ENCODE measurements at places on chromosomes 3 and 15.

- DNase-seq: no peak
Measured at GRCh38 chr15:66780172-66780972, 78.3 kb downstream of the SMAD6 start.

- DNase-seq: no peak
Measured at GRCh38 chr15:66936109-66936860, 129.1 kb upstream of the SMAD3 start.

- DNase-seq: no peak
Measured at GRCh38 chr15:81113861-81114291, 20.2 kb upstream of the CFAP161 start.

GRCh38 chr3:149480326-149481017, 6.0 kb downstream of the TM4SF4 start:
- peak; percentile 11 for DNase-seq

- no peak for DNase-seq
Measured at GRCh38 chr3:123781571-123782275, 102.4 kb downstream of the MYLK start.

- no peak for DNase-seq
Measured at GRCh38 chr3:16073203-16073602, 101.3 kb upstream of the GALNT15 start.

DNA sequence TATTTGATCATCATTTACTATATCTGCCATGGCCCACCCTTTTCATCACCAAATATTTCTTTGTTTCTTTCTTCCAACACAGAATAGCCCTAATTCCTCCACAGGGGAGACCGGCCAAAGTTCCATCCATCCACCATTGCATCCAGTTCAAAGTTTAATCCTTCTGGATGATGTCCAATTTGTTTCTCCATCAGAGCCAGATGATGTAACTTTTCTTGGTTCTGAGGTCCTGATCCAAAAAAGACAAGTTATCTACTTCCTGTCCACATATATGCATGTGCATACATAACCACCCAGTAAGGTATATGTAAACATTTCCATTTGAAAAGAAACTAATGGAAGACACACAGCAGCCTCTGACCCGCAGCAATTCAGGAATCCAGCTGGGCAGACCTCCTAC, 237.3 kb downstream of the SHOX2 start:
- DNase-seq: no peak

DNA sequence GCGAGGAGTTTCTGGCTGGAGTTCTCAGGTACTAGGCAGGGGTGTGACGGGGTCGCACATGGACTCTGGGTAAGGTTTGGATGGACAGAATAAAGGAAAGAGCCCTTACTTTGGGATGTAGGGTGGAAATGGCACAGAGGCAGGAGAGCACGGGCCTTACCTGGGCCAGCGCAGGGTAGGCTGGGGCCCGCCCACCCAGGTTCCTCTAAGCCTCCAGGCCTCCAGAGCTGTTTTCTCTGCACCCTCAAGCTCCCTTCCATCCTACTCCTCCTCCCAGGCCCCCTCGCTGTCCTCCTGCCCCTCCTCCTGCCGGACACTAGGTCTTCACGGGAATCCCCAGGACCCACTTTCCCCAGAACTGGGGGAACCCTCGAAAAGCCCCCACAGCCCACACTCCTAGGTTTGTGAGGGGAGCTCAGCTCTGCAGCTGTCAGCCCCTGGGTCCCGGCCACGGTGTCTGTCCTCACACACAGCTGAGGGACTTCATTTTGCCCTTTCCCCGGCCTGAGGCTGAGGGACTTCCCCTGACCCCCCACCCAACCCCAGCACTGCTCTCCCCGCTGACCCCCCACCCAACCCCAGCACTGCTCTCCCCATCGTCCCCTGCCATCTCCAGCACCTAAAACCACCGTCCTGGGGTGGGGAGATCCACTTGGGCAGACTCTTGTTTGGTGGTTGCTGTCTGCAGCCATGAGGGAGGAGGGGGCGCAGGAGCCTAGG, 53.0 kb upstream of the PCSK6 start:
- no peak for DNase-seq

DNA sequence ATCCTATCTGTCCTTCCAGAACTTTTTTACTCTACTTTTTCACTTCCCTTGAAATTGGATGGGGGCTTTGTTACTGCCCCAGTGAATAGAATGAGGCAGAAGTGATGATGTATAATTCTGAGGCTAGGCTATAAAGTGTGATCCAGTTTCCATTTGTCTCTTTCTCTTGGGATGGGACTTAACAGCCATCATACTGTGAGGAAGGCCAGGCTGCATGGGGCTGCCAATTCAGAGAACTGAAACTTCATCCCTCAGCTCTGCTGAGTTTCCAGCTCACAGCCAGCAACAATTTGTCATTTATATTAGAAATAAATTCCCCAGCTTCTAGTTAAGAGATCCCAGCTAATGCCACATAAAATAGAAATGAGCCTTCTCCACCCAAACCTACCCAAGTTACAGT, 504.0 kb upstream of the TGFBR2 start:
- no peak for DNase-seq

GRCh38 chr15:70532531-70533186, 230.7 kb downstream of the UACA start:
- DNase-seq: no peak

DNA sequence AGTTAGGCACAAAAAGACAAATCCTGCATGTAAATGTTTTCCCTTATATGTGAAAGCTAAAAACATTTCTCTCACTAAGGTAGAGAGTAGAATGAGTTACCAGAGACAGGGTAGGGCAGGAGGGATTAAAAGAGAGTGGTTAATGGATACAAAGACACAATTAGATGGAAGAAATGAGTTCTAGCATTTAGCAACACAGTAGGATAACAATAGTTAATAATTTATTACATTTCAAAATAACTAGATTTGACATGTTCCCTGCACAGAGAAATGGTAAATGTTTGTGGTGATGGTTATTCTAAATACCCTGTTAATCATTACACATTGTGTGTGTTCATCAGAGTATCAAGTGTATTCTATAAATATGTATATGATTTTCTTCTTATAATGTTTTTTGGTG, 1400.7 kb downstream of the OTOL1 start:
- no peak for DNase-seq

DNA sequence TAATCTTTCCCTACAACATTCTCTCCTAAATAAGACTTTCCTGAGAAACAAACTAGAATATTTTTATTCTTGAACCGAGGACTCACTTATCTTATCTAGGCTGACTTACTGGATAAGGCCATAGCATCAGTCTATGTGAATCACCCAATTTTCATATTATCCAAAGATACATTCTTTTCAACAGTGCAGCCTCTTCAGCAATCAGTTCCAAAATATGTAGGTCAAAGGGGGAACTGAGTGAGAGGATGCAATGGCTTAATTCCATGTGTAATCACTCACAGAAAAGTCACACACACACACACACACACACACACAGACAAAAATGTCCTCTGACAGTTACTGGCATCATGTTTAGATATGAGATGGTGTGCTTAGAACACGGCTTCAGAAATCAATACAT, 31.5 kb upstream of the MECOM start:
- DNase-seq: no peak

DNA sequence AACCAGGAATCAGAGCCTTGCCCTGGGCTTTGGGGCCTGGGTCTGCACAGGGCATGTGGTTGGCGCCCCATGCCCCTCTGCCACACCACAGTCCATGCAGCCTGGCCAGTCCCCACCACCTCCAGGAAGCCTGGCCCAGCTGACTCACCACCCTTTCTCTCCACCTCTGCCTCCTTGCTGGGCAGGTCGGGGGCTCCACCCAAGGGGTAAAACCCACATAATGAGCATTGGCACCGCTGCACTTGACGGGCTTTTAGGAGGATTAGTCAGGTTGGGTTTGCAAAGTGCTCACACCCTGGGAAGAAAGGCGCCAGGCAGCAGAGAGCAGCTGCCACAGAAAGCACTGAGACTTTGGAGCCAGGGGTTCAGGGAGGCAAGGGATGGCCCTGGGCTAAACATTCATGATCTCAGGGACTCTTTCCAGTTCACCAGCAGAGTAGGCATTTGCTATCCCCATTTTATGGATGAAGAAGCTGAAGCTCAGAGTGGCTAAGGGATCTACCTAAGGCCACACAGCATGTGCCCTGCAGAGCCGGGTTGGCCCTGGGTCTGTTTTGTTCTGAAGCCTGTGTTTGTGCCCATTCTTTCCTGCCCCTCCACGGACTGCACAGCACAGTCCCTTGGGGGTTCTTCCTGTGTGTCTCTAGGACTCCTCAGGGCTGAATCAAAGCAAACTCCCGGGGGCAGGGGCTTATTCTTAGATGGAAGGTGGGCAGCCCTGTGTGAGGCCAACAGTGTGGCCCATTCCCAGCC, 113.4 kb downstream of the ETFA start:
- DNase-seq: no peak

GRCh38 chr3:103047640-103048039, 612.8 kb downstream of the ZPLD1 start:
- no peak for DNase-seq

DNA sequence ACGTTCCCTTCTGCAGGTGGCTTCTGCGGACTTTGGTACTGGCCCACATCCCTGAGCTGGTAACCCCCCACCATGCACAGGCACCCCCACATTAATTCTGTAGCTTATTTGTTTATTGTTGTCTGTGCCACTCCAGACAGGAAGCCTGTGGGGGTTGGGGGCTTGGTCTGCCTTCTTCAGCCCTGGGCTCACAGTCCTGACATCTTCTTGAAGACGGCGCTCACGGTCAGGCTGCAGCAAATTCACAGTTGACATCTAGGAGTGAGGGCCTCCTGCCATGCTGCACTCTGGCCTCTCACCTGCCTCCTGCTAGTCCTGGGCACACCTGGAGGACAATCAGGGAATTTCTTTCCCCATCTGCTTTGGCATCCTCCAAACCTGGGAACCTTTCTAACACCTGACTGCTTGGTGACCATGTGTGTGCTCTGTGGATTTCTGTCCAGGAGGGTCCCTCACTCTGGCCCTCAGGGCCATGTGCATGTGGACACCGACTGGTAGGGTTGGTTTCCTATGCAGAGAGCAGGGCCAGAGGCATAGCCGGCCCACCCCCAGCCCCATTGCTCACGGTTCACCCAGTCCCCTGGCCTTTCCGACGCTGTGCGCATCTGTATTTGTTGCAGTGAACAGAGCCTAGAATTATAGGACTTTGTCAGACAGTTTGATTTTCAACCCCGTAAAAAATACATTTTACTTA, 68.8 kb downstream of the APBA2 start:
- DNase-seq: no peak

DNA sequence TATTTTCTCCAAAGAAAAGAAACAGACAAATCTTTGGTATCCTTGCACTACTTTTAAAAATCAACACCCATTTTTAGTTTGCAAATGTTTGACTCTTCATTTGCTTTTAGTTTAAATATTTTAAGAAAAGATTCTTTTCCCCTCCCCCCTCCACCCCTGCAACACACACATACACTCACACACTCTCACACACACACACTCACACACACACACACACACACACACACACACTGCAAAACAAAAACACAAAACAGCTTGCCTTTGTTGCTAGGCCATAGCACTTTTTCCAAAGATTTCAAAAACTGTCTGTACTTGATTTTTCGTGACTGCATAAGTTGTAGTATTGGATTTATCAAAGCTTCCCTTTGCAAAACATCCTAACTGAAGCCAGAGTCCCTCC, 26.9 kb downstream of the ROBO2 start:
- no peak for DNase-seq

DNA sequence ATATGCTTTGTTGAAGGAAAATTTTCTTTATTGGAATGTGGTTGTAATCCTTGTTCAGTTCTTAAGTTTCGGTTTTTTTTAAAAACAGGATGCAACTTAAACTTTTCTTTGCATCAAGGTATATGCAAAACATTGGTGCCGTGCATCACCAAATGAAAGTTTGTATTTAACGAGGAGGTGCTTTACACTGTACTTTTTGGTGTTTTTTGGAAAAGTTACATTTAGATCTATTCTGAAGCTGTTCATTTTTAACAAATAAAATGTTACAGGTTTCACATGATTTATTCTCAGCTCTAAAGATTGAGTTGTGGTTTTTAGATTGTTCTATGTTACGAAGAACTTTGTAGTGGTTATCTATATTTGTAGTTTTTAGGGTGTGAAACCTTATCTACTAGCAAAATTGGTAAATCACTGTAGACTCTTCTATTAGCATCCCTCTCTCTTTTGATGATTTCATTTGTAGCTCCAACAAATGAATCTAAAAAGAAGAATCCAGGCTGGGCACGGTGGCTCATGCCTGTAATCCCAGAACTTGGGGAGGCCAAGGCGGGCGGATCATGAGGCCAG, 7.0 kb upstream of the LRCH3 start:
- DNase-seq: no peak

DNA sequence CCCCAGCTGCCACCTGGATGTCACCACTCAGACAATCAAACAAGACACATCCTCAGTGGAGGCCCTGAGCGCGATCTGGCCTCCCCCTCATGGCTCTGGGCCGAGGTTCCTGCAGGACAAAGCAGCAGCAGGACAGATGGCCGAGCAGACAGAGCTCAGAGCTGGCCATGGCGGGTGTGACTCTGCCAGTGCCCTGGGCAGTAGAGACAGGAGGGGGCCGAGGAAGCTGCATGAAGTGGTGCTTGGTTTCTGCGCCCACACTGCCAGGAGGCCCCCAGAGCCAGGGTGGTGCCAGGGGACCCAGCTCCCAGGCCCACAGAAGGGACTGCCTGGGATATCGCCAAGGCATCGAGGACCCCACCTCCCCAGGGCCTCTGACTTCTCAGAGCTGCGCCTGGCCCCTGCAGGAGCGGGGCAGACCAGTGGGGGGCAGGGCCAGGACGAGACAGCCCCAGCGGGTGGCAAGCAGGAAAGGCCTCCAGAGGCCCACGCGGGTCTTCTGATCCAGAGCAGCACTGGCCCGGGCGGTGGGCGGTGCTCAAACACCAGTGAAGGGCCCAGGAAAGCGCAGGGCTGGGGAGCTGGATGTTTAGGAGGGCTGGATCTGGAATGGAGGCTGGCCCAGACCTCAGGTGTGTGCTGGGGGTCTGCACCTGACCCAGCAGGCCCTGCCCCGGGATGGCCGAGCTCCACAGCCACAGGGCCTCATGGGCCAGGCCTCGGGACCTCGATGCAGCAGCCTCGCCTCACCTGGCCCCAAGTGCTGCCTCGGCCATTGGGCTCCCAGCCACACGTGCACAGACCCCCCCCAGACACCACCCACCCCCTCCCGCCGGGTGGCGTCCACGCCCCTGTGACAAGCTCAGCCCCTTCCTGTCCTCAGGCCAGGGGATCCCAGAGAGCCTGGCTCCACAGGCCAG, 76.0 kb downstream of the GOLGA8G start:
- DNase-seq: no peak
